ENCODE measurements at places on chromosomes 11 and 22. TPM values are rescaled to one million over a fixed set of nuclear protein-coding genes. Genes with fewer than 3 reads are reported as not detected.

Gene SMTNL1
- total RNA-seq, result not detected

- DNase-seq, result peak; percentile 74
- peaks cover 62% of the 10 kb centered on the region for H3K36me3 ChIP-seq
- no peak overlapping the region for H3K27ac ChIP-seq
- H3K27me3 ChIP-seq, result no peaks in the 10 kb centered on the region
- no peaks in the 10 kb centered on the region for H3K4me1 ChIP-seq
- H3K4me3 ChIP-seq, result no peak overlapping the region
These were observed 18.8 kb downstream of the CSNK1E start for GRCh38 chr22:38298312-38299005.

GRCh38 chr11:22555881-22556280 lies 69.7 kb downstream of the FANCF start:
- H3K4me3 ChIP-seq, result no peak overlapping the region
- no peaks in the 10 kb centered on the region for H3K4me1 ChIP-seq
- no peaks in the 10 kb centered on the region for H3K36me3 ChIP-seq
- no peak overlapping the region for H3K27ac ChIP-seq
- DNase-seq, result no peak
- H3K27me3 ChIP-seq, result no peaks in the 10 kb centered on the region

Gene CARD18
- not detected for total RNA-seq

DNA sequence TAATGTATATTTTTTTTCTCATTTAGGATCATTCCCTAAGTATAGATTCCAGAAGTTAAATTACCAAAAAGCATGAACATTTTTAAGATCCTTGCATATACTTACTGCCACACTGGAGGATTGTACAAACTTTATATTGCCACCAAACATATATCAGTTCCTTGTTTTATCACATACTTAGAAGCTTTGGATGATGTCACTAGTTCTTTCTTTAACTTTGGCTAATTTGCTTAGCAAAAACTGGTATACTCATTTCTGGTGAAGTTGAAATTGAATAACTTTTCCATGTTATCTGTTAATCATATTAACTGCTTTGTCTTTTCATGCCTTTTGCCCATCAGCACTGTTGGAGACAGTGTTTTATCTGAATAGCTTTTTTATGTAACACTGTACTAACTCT lies 31.6 kb upstream of the PRDM10 start:
- H3K4me3 ChIP-seq, result no peak overlapping the region
- no peaks in the 10 kb centered on the region for H3K27me3 ChIP-seq
- no peaks in the 10 kb centered on the region for H3K36me3 ChIP-seq
- no peak for DNase-seq
- H3K4me1 ChIP-seq, result no peaks in the 10 kb centered on the region

DNA sequence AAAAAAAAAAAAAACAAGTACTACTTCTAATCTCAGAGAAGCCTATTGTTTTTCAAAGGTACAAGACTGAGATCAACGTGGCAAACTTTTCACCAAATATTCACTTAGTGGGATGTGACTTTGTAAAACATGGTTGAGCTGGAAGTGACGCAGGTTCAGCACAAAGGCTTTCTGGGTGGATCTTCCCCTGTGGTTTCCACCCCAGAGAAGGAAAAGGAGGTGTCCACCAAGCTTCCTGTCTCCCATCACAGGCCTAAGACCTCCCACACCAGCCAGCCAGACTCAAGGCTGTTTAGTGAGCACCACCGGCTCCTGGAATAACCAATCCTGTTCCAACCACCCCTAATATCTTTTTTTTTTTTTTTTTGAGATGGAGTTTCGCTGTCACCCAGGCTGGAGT lies 5.7 kb downstream of the TMEM184B start:
- peak; percentile 20 for DNase-seq
- no peak overlapping the region for H3K4me3 ChIP-seq
- H3K27ac ChIP-seq, result no peak overlapping the region
- H3K4me1 ChIP-seq, result peaks cover 7% of the 10 kb centered on the region
- H3K27me3 ChIP-seq, result no peaks in the 10 kb centered on the region
- peaks cover 3% of the 10 kb centered on the region for H3K36me3 ChIP-seq

DNA sequence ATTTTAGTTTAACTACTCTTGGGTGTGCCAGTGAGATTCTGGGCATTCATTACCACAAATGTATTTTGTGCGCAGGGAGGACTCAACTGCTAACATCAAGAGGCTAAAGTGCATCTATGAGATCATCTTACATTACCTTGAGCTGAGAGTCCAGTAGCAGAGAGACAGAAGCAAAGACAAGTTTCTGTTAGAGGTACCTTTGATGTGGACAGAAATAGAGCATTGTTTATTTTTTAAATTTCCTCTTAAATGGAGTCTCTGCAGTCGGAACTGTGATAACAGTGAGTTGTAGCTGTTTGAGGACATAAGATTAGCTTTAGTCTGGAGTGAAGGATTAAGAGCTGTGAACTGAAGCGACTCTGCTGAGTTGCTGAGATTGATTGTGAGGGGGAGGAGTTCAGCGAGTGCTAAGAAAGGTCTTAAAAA lies 297.0 kb downstream of the CADM1 start:
- H3K36me3 ChIP-seq, result no peaks in the 10 kb centered on the region
- H3K27me3 ChIP-seq, result no peaks in the 10 kb centered on the region
- no peak overlapping the region for H3K4me3 ChIP-seq
- DNase-seq, result no peak
- no peaks in the 10 kb centered on the region for H3K4me1 ChIP-seq

Gene GNG3
- total RNA-seq, result 3.4 TPM

Data from H9 (cell line).